ENCODE measurements at places on chromosomes 5 and 9.

- DNase-seq = no peak
Measured at GRCh38 chr5:138466900-138467710, 1.8 kb downstream of the EGR1 start.

DNA sequence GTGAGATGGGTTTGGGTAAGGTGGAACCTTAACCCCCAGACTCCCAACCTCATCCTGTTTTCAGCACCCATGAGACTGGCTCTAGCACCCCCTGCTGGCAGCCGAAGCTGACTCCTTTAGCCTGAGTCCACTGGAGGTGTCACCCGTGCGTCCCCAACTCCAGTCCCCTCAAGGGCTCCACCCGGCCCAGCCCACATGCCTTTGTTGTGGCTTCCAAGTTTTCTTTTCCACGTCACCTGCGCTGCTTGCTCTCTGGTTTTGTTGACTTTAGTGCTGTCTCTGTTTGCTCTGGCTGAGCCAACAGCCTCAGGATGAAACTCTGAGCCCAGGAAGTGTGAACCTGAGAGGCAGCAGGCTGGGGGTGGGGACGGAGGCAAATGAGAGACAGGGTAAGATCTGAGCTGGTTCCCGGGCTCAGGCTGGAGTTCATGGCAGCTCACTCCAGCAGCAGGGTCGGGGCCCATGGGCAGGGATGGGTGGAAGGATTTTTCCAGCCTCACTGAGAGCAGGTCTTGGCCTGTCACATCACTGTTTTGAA lies 13.2 kb upstream of the AQP7 start:
- no peak for DNase-seq

DNA sequence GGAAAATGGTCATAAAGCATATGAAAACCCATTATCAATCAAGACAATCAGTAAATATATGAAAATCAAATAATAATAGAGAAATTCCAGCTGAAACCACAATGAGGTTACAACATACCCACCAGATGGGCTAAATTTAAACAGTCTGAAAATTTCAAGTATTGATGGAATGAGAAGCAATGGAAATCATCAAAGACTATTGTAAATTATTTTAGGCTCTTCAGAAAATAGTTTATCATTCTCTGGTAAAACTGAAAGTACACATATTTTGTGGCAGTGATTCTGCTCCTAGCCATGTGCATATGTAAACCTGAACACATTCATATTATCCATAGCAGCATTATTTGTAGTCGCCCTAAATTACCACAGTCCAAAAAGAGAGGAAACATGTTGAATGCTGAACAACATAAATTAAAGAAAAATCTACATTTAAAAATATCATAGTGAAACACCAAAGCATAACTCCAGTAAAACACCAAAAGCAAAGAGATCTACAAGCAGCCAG lies 215.3 kb downstream of the PRELID2 start:
- no peak for DNase-seq

DNA sequence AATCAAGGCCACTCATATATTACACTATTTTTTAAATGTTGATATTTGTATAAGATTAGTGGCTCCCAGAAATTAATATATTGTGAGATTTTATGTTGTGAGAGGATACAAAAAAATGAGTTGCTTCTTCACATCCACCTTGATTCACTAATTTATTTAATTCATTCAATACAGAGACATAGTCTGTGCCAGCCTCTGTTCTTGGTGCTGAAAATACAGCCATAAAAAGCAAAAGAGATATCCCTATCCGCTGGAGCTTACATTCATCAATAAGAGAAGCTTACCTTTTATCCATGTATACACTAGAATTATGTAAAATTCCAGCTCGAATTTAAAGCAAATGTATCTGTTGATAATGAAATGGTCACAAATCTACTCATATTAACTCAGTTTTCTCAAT lies 92.2 kb upstream of the GABRG2 start:
- no peak for DNase-seq
